LHCN-M2 (cell line): ENCODE measurements at places on chromosomes 2 and 18. TPM values are rescaled to one million over a fixed set of nuclear protein-coding genes. Genes with fewer than 3 reads are reported as not detected.

Gene SNED1
- 35.5 and 53.1 TPM in 2 replicates for total RNA-seq

Gene ANKRD36C
- 13.5 and 15.5 TPM in 2 replicates for total RNA-seq

DNA sequence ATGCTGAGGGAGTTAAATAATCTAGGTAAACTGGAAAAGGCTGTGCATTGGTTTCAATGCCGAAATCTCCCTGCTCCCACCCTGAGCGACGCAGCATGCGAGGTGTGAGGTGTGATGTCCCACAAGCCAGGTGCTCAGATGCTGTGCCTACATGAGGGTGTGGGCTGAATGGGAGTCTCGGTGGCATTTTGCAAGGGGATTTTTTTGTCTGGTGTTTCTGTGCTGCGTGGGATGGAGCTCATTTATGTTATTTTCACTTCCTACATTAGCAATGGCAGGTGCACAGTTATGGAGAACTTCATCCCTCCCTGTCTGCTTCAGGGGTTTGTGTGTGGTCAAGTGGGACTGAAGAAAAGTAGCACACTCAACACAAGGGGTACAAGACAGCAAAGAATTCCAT, 110.2 kb upstream of the CCDC68 start:
- no peak for DNase-seq

DNA sequence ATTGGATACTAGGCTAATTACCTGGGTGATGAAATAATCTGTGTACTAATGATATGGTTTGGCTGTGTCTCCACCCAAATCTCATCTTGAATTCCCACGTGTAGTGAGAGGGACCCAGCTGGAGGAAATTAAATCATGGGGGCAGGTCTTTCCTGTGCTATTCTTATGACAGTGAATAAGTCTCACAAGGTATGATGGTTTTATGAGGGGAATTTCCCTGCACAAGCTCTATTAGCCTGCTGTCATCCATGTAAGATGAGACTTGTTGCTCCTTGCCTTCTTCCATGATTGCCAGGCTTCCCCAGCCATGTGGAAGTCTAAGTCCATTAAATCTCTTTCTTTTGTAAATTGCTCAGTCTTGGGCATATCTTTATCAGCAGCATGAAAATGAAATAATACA, 394.1 kb upstream of the SYT4 start:
- no peak for DNase-seq

GRCh38 chr18:63844254-63844653, 43.3 kb upstream of the SERPINB2 start:
- peak; percentile 51 for DNase-seq

GRCh38 chr2:176127774-176128072, 1.8 kb upstream of the HOXD8 start:
- no peak for DNase-seq

- peak; percentile 44 for DNase-seq
These were observed 315.6 kb downstream of the IRS1 start for GRCh38 chr2:226483745-226484619.

Gene LIMS1
- 112 and 198 TPM in 2 replicates for total RNA-seq

- DNase-seq, result no peak
These were observed 22.2 kb downstream of the PIK3C3 start for GRCh38 chr18:41977233-41977632.

Gene CNTNAP5
- total RNA-seq, result not detected in 2 replicates

Gene SOX11
- total RNA-seq, result 7.4 and 12.1 TPM in 2 replicates

GRCh38 chr2:223868005-223868404, 30.6 kb upstream of the AP1S3 start:
- DNase-seq, result peak; percentile 48

- no peak for DNase-seq
These were observed 140.4 kb downstream of the THSD7B start for GRCh38 chr2:136905779-136906178.

DNA sequence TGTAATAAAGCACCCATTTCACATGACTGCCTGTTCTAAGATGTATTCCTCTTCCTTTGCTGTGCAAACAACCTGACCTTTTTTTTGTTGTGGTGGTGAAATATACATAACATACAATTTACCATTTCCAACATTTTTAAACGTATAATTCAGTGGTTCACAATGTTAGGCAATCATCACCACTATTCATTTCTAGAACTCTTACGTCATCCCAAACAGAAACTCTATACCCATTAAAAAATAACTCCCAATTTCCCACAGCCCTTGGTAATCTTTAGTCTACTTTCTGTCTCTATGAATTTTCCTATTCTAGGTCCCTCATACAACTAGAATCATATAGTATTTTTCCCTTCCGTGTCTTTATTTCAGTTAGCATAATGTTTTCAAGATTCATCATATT, 36.7 kb downstream of the RND3 start:
- DNase-seq, result peak; percentile 33

Gene SERPINB10
- not detected in 2 replicates for total RNA-seq

DNA sequence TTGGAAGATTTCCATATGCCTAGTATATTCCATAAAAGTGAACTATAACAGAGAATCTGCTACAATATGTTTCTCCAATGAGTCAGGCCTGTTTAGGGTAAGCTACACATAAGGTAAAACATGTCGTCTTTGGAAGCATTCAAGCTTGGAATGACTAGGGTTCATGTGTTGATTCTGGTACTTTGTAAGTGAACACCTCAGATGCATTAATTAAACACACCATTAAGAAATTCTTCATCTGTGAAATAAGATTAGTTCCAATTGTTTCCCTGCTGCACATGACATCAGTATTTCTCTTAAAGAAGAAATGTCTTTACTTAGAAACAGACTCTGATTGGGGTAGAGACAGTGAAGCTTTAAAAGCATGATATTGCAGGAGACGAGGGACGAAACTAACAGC, 461.1 kb upstream of the NXPH2 start:
- DNase-seq, result no peak

GRCh38 chr2:192267484-192267883, 72.8 kb upstream of the TMEFF2 start:
- DNase-seq, result peak; percentile 82

Gene TGFA
- not detected in 2 replicates for total RNA-seq

Gene DHRS9
- not detected in 2 replicates for total RNA-seq

- no peak for DNase-seq
These were observed 1193.5 kb upstream of the ACVR2A start for GRCh38 chr2:146651361-146651760.

GRCh38 chr2:223692191-223692947, 90.2 kb upstream of the SCG2 start:
- peak; percentile 66 for DNase-seq

DNA sequence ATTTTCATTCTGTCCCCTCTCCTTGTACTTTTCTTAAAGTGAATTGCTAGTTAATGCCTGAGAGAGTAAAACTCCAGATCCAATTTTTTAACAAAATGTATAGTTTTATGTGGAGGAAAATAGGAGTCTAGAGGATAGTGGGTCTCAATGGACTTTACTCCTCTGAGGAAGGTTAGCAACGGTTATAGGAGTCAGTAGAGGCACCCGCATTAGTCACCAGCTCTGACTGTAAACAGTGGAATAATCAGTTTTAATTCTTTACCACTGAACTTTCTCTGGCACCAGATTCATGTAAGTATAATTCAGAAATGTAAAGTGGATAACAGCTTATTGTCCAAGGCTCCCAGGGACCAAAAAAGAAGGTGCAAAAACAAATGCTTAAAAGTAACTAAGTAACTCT, 38.7 kb upstream of the HNMT start:
- DNase-seq, result no peak
